PC-3 (cell line): ENCODE measurements at places on chromosomes 3 and 15. TPM values are rescaled to one million over a fixed set of nuclear protein-coding genes. Genes with fewer than 3 reads are reported as not detected.
A peak's percentile ranks its signal among the peaks of the same experiment; 100 is the strongest.

The FEZF2 gene
- total RNA-seq, result not detected in 2 replicates

DNA sequence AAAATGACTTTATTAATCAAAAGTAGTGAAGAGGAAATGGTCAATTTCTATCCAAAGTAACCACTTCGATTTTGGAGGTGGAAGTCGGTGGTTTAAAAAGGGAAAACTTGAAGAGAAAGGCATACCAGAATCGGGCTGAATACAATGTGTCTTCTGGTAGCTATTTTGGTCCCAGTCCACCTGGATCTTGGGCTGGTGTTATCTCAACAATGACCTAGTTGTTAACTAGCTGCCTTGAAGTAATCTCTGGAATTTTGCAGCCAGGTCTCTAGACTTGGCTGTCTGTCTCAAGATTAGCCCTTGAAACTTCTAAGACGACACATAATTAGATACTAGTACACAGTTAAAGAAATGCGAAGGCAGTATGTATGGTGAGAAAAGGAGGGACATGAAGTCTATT lies 409.8 kb downstream of the GRM7 start:
- no peak for DNase-seq

The PLSCR5 gene
- total RNA-seq, result not detected in 2 replicates

The GOLGA8S gene
- not detected in 2 replicates for total RNA-seq

DNA sequence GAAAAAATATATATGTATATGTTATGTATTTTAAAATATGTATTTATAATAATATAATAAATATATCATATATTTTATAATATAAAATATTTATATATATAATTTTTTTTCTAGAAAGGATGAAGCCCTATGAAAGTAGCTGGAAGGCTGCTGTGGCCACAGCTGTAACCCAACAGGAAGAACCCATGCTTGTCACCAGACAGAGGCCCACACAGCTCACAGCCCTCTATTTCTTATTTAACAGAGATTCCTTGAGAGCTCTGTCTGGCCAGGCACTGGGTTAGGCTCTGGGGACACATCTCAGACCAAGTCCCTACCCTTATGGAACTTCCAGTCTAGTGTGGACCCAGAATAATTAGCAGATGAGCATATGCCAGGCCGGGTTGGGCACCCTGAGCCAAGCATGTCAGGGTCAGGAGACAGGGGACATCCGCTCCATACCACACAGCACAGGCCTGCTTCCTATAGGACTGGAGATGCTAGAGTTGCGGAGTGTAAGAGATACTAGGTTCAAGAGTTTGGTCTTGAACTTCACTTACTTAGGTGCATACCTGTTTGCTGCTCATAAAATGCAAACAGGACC lies 20.5 kb downstream of the MGLL start:
- no peak for DNase-seq

The CLDN16 gene
- total RNA-seq, result not detected in 2 replicates

The ACKR4 gene
- not detected in 2 replicates for total RNA-seq

GRCh38 chr3:64290864-64291263 lies 65.6 kb upstream of the PRICKLE2 start:
- DNase-seq, result peak; percentile 3

The CFAP91 gene
- total RNA-seq, result 0.17 and 1.1 TPM in 2 replicates

DNA sequence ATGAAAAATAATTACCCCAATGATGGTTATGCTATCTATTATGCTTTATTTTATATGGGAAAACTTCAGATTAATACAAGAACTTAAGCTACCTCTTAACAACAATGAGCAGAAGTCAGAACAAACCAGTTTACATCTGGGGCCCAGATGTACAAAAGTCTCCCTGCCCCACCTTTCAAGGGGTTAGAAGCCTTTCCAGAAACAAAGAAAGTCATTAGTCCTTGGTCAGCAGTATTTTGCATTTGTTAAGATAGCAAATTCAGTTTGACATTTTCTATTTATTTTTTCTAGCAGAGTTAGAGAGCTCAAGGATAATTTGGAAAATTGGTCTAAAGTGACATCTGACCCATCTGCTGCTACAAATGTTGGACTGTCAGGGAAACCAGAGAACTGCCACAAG lies 478.7 kb upstream of the UBE2E2 start:
- no peak for DNase-seq

The SNTN gene
- not detected in 2 replicates for total RNA-seq

- DNase-seq, result no peak
Observed at GRCh38 chr15:36814708-36815107, 235.3 kb downstream of the CDIN1 start.

DNA sequence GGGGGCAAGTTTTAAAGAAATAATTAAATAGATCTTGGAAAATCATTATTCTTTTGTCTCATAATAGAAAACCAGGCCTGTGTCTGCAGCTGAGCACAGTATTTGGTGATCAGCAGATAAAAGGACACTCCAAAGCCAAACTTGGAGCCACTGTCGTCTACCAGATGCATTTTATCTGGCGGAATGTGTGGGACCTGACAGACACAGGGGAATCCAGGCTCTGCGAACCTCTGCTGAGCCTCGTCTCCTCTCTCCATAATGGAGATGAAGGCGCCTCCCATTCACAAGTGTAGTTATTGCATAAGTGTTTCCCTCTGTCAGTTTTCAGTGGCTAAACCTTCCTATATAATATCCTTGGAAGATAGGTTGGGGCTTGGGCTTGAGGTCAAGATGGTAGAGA lies 42.1 kb downstream of the EEFSEC start:
- no peak for DNase-seq

The GATA2 gene
- 26.8 and 32.4 TPM in 2 replicates for total RNA-seq

- no peak for DNase-seq
Observed at GRCh38 chr3:123327956-123328850, 120.7 kb downstream of the ADCY5 start.

DNA sequence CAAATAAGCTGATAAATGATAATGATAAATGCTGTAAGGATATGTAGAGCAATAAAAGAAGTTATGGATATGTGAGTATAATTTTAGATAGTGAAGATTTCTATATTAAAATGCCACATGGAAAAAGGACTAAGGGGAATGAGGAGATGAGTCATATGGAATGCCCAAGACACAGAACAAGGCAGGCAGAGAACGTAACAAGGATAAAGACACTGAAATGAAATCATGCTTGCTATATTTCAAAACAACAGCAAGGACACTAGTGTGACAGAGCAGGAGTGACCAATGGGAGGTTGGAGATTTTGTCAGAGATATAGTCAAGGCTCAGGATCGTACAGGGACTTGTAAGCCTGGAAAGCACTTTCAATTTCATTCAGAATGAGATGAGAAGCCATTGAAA lies 621.5 kb upstream of the SEMA6D start:
- DNase-seq, result no peak

The EPHB1 gene
- 0.69 and 0.92 TPM in 2 replicates for total RNA-seq
